ENCODE measurements at places on chromosomes 5 and 9. TPM values are rescaled to one million over a fixed set of nuclear protein-coding genes. Genes with fewer than 3 reads are reported as not detected.

IFNA13 gene
- total RNA-seq, result not detected

- no peak overlapping the region for H3K4me3 ChIP-seq
- H3K4me1 ChIP-seq, result no peaks in the 10 kb centered on the region
- H3K36me3 ChIP-seq, result no peaks in the 10 kb centered on the region
- H3K27me3 ChIP-seq, result no peaks in the 10 kb centered on the region
- no peak overlapping the region for H3K27ac ChIP-seq
These were observed 197.4 kb downstream of the FER start for GRCh38 chr5:108945094-108945493.

DNA sequence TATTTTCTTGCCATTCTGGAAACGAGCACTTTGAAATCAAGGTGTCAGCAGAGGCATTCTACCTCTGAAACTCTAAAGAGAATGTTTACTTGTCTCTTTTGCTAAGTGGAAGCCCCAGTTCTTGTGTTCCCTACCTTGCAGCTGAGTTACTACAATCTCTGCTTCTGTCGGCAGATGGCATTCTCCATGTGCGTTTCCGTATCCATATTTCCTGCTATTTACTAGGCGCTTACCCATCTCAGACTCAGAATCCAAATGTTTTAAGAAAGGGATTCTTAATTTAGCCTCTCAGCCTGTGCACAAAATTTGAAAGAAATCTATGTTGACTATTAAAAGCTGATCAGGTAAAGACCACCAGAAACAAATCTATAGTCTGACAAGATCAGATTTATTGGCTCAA is 221.3 kb upstream of the FTMT start:
- H3K27ac ChIP-seq, result no peak overlapping the region
- H3K36me3 ChIP-seq, result no peaks in the 10 kb centered on the region
- H3K4me1 ChIP-seq, result no peaks in the 10 kb centered on the region
- no peaks in the 10 kb centered on the region for H3K27me3 ChIP-seq
- H3K4me3 ChIP-seq, result no peak overlapping the region
- no peak for DNase-seq

PHPT1 gene
- total RNA-seq, result 192 TPM

FAM78A gene
- total RNA-seq, result 0.73 TPM

DNA sequence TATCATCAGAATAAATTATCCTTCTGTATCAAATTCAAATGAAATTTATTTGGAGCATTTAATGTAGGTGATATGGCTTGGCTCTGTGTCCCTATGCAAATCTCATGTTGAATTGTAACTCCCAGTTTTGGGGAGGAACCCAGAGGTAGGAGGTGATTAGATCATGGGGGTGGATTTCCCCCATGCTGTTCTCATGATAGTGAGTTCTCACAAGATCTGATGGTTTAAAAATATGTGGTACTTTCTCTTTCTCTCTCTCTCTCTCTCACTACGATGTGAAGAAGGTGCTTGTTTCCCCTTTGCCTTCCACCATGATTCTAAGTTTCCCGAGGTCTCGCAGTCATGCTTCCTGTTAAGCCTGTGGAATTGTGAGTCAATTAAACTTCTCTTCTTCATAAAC is 678.4 kb upstream of the RGMB start:
- DNase-seq, result no peak
- no peak overlapping the region for H3K27ac ChIP-seq
- no peaks in the 10 kb centered on the region for H3K36me3 ChIP-seq
- H3K4me1 ChIP-seq, result peaks cover 2% of the 10 kb centered on the region
- no peaks in the 10 kb centered on the region for H3K27me3 ChIP-seq

GRCh38 chr9:80954521-80954920 is 734.8 kb downstream of the TLE1 start:
- H3K4me3 ChIP-seq, result no peak overlapping the region
- no peak overlapping the region for H3K27ac ChIP-seq
- H3K4me1 ChIP-seq, result no peaks in the 10 kb centered on the region
- H3K27me3 ChIP-seq, result no peaks in the 10 kb centered on the region

DNA sequence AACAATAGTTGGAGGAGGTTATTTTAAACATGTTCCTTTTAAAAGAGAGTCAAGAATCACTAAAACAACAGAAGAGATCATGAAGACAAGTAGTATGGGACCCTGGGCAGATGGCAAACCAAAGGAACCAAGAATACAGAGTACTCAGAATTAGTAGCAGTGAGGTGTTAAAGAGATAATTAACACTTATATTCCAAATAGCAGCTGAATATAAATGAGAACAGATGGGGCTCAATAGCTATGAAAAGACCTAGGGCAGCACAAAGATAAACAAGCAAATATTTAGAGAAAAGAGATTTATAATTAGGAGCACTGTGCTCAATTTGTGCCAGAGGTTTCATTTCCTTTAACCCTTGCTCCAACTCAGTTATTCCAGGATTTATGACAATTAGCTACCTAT is 159.1 kb downstream of the FAM114A2 start:
- H3K27ac ChIP-seq, result no peak overlapping the region
- DNase-seq, result no peak
- no peak overlapping the region for H3K4me3 ChIP-seq
- H3K36me3 ChIP-seq, result no peaks in the 10 kb centered on the region
- H3K4me1 ChIP-seq, result no peaks in the 10 kb centered on the region
- peaks cover 4% of the 10 kb centered on the region for H3K27me3 ChIP-seq

DNA sequence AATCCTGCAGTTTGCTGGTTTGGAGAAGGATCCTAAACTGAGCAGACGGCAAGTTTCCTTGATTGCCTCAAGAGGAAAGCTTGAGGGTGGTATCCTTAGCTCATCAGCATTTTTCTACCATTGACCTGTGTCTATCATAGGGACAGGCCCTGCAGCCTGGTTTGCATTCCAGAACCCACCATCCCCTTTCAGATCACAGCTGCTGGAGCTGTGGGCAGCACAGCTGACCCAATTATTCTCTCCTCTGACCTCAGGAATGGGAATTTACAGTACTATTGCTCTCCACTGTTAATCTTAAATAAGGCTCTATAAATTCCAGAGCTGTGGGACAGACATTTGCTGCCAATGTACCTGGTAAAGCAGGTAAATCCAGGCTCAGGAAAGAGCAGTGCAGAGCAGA is 163.0 kb downstream of the SPOCK1 start:
- H3K27ac ChIP-seq, result no peak overlapping the region
- no peak for DNase-seq
- no peaks in the 10 kb centered on the region for H3K27me3 ChIP-seq
- no peak overlapping the region for H3K4me3 ChIP-seq
- peaks cover 2% of the 10 kb centered on the region for H3K4me1 ChIP-seq

All from astrocyte (in vitro differentiated cells and primary cell).